ENCODE measurements at places on chromosomes 12 and 14.
A peak's percentile ranks its signal among the peaks of the same experiment; 100 is the strongest.

- DNase-seq = no peak
Measured at GRCh38 chr14:64110802-64111201, 183.4 kb downstream of the ESR2 start.

- peak; percentile 54 for DNase-seq
Measured at GRCh38 chr12:7716381-7716780, 5.1 kb downstream of the DPPA3 start.

DNA sequence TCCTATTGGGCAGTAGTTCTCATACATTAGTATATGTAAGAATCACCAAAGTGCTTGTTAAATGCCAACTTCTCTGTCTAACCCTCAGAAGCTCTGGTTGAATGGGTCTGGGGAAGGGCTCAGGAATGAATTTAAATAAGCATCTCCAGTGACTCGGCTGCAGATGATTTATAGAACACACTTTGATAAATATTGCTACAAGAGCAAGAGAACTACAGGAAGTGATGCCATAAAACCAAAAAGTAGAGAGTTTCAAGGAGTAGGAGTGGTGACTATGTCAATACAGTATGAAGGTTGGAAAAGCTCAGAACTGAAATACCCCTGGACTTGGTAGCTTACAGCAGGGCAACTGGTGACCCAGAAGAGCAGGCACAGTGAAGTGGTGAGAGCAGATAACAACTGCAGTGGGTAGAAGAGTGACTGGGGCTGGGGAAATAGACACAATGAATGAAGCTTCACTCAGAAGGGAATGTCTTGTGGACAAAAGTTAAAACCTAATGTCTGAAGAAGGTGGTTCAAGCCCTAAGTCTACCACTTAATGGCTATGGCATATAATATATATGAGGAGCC is 8.0 kb upstream of the PLEKHA5 start:
- DNase-seq = no peak

DNA sequence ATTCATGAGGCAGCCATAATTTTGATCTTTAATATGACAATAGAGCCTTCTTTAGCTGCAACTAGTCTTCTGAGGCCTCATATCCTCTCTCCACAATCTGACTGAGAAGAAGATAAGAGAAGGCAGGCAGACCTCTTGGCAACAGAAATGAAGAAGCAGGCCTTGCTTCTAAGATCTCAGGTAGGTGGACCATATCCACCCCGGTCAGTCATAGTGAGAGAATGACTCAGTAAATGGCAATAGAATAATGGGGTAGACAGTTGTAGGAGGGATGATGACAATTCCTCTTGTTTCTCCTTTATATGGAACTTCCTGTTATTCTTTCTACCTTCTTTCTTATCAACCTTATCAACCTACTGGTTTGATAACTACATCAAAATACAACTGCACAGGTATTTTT is 246.7 kb upstream of the G2E3 start:
- DNase-seq = no peak

DNA sequence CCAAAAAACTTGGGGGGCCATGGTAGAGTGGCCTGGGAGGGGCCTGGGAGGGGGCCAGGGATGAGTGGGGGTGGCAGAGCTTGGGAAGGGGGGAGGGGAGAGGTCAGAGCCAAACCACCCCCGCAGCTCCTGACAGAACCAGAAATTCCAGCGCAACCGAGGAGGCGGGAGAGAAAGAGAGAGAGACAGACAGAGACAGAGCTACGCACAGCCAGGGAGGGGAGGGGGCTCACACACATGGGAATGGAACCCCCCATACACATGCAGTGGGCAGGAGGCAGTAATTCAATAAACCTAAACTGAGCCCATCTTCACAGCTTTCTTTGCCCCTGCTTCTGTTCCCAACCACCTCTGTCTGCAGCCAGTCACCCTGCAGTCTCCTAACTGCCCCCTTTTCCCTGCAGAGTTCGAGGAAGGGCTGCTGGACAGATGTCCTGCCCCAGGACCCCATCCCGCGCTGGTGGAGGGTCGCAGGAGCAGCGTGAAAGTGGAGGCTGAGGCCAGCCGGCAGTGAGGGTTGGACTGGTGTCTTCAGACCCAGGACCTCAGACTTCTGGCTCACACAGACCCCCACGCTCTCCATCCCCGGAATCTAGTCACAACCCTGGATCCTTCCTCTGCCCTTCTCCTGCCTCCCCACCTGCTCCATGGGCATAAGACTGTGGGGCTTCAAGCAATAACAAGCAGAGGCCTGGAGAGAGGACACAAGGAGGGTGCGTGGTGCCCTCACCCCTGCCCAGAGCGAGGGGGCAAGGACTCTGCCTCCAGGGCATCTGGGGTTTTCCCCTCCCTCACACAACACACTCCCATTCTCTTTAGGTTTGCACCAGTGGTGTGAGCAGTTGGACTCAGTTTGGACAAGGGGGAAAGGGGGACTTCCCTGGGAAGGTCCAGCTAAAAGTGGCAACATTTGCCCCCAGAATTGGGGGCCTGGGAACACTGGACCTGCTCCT is 5.6 kb downstream of the NAB2 start:
- no peak for DNase-seq

GRCh38 chr12:81092053-81092452 is 14.2 kb downstream of the ACSS3 start:
- no peak for DNase-seq

- DNase-seq = no peak
Measured at GRCh38 chr14:94354638-94355185, 31.6 kb upstream of the SERPINA6 start.

DNA sequence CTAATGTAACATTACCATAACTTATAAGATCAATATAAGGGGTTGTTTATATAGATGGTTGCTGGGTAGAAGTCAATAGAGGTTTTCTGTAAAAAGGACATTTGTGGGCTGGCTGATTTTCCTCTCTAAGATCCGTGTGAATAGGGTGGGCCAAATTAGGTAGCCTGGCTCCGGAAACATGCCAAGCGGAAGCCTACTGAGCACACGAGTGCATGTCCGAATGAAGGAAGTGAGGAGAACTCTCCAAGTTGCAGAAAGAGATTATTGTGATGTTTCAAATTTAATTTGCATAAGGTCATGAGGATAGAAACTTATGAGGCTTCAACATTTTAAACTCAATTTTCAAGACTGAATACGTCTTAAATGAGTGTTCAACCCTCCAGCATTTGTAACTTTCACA is 356.7 kb downstream of the SNAPC1 start:
- no peak for DNase-seq

GRCh38 chr12:47144769-47145168 is 65.0 kb upstream of the AMIGO2 start:
- DNase-seq = no peak

GRCh38 chr12:31494455-31494854 is 96.5 kb downstream of the DENND5B start:
- no peak for DNase-seq

GRCh38 chr14:98131406-98131805 is 1140.6 kb downstream of the BCL11B start:
- DNase-seq = no peak

DNA sequence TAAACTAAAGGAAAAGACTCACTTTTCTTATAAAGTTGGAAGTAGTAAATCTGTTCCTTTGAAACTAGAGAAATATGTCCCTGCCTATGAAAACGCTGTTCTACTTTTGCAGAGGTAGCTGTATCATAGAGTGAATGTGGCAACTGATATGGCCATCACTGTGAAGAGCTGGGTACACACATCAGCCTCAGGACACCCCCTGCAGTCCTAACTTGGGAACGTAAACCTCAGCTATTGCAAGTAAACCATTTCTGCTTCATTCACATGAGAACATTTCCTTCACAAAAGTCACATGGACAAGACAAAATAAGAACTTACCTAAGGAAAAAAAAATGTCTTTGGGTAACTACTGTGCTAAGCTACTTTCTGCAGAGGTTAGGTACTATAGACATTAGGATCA is 233.3 kb upstream of the PPFIA2 start:
- DNase-seq = no peak

GRCh38 chr12:54502485-54502884 is 4.9 kb downstream of the NCKAP1L start:
- no peak for DNase-seq

- no peak for DNase-seq
Measured at GRCh38 chr12:100020370-100020769, 35.6 kb upstream of the ANKS1B start.

GRCh38 chr12:1812650-1813302 is 7.6 kb upstream of the LRTM2 start:
- peak; percentile 22 for DNase-seq

- peak; percentile 58 for DNase-seq
Measured at GRCh38 chr14:50920482-50921230, 23.6 kb downstream of the PYGL start.

GRCh38 chr12:94690198-94690771 is 39.9 kb upstream of the TMCC3 start:
- peak; percentile 84 for DNase-seq

DNA sequence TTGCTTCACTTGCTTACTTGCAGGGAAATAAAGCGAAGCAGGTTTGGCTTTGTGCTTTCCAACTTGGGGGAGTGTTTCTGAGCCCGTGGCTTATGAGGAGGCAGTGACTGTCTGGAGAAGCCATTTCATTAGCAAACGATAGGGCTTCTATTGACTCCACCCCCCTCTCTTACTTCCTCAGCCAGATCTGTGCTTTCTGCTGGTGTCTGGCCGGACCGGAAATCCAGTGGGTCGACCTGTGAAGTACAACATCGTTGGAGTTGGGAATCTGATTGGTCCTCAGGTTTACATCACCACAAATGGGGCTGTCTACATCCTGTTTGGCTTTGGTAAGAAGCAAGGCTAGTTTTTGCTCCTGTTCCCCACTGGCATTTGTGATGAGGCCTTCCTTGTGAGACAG is 22.3 kb downstream of the FAM234B start:
- no peak for DNase-seq

- DNase-seq = no peak
Measured at GRCh38 chr12:56257491-56258067, 605 bp downstream of the ANKRD52 start.

DNA sequence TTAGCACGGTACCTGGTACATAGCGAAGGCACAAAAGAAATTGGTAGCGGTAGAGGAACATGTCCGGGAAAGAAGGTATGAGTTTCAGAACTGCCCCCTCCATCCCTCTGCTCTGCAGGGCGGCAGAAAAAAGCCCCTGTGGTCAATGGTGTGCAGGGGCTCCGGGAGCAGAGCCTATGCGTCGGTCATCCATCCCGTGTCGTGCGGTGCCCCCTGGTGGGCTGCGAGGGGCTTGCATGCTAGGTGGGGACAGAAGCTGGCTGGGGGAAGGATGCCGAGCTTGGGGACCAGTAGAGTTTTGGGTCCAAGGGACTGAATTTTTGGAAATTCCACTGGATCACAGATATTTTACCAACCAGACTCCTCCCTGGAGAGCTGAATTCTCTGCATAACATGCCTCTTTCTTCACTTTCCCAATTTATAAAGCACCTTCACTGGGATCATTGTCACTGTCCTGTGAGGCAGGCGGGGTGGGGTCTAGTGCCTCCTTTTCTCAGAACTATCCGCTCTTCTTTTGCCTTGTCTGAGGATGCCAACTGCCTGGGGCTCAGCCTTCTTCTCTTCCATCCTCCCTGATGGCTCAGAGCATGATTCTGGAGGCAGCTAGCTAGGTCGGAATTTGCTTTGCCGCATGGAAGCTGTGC is 148.7 kb downstream of the SMOC1 start:
- DNase-seq = peak; percentile 76

GRCh38 chr12:81167694-81168093 is 89.8 kb downstream of the ACSS3 start:
- DNase-seq = no peak

GRCh38 chr12:77816196-77816595 is 14.5 kb upstream of the NAV3 start:
- DNase-seq = no peak

GRCh38 chr12:75315518-75315917 is 14.6 kb downstream of the CAPS2 start:
- DNase-seq = no peak

GRCh38 chr14:105142651-105143450 is 25.7 kb downstream of the JAG2 start:
- no peak for DNase-seq

GRCh38 chr12:2467447-2468195 is 327.1 kb upstream of the FKBP4 start:
- no peak for DNase-seq

DNA sequence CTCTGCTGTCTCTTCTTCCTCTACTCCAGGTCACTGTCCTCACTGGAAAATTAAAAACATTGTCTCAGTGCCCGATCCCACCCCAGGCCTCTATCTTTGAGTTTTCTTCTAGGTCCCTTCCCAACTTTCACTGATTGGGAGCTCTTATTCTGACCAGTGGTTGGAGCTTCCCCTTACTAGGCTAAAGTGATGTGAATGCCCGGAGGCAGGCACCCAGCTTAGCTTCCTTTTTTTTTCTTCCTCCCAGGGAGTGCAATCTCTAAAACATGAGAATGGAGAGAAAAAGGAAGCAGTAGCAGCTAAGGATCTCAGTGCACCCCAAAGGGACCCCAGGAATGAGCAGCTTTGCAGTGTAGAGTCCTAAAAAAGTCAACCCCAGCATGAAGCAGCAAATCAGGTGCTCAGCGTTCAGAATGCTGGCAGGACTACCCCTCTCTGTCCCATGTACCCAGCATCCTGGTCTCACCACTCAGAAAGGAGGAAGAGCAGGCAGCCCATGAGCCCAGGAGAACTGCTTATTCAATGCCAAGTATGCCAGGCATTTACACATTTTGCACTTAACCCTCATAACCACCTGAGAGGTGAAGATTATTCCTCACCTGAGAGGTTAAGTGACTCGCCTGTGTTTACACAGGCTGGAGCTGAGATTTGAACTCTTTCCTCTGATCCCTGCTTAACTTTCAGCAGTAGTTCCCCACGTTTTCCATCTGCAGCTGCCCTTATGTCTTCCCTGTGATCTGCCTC is 146.2 kb upstream of the PWP1 start:
- DNase-seq = no peak

- DNase-seq = peak; percentile 76
Measured at GRCh38 chr14:51996148-51996746, 6.9 kb downstream of the RTRAF start.

- DNase-seq = peak; percentile 81
Measured at GRCh38 chr14:104677512-104678332, 11.7 kb upstream of the INF2 start.

- no peak for DNase-seq
Measured at GRCh38 chr12:89247967-89248366, 104.3 kb downstream of the DUSP6 start.

- peak; percentile 33 for DNase-seq
Measured at GRCh38 chr12:54340846-54341245, 15.9 kb downstream of the COPZ1 start.

DNA sequence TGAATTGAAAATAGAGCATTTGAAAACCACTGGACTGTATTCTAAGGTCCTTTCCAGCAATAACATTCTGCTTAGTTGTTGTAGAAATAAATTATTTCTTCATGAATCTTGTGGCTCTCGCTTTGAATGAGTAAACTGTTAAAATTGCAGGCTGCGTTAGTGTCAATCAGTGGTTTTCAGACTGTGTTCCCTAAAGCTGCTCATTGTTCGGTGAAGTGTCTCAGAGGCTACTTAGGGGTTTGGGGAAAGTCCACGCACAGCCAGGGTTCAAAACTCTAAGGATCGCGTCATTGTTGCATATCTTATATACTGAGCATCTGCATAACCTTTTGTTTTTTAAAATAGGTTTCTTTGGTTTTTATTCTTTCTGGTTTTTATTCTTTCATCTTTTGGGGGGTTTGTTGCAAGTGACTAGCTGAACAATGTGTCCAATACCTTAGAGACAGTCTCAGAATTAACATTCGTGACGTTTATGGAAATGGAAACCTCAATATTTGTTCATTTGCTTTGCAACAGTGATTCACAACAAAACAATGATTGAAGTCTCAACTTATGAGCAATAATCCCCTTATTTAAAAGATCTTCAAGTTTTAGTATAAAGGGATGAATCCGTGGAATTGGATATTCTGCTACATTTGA is 108.1 kb downstream of the TTLL5 start:
- no peak for DNase-seq

All from trophoblast cell (in vitro differentiated cells and primary cell).